NCI-H2029 (cell line): ENCODE measurements at places on chromosomes 2 and 18.

DNA sequence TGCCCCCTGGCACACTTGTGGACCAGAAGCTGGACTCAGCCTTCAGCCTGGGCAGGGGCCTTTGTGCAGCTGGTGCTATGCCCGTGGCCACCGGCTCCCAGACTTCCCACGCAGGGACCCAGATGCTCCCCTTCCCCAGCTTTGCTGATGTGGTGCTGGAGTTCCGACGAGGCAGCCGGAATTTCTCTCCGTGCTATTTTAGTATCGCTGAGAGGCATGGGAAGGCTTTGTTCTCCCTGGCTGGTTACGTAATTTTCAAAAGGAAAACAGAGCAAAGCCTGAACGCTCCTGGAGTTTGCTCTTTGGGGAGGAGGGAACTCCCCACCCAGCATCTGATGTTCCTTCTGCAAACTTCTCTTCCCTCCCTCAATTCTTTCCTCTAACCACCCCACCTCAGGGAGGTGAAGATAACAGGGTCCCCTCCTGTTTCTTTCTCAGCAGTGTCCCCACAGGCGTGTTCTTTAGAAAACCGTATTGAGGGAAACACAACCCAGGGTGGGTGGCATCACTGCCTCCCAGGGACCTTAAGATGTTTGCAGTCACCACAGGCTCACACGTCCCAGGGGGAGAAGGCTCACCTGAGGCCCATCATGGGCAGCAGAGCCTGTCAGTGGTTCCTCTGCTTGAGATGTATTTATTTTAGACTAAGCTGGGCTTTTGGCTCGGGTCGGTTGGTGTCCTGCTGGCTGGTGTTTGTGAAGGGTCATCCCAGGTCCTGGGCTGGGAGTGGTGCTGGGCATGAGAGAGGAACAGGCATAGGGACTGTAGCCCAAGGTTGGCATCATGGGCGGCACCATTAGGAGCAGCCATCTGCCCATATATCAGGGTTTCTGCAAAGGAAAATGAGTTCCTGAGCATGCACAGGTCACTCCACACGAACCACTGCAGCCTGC is 95.0 kb downstream of the MAPK4 start:
- no peak for DNase-seq

DNA sequence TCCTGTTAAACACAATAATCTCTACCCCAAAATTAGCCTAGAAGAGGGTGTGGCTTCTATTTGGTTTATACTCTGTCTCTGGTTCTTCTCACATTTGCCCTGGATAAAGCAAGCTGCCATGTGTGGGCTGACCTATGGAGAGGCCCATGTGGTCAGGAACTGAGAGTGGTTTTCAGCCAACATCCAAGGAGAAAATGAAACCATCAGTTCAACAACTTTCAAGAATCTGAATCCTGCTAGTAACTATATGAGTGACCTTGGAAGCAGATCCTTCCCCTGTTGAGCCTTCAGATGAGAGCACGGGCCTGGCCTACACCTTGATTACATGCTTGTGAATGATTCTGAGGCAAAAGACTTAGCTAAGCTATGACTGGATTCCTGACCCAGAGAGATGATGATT is 11.5 kb upstream of the TRIB2 start:
- no peak for DNase-seq

- no peak for DNase-seq
Measured at GRCh38 chr18:13397504-13398163, 179.1 kb downstream of the LDLRAD4 start.

DNA sequence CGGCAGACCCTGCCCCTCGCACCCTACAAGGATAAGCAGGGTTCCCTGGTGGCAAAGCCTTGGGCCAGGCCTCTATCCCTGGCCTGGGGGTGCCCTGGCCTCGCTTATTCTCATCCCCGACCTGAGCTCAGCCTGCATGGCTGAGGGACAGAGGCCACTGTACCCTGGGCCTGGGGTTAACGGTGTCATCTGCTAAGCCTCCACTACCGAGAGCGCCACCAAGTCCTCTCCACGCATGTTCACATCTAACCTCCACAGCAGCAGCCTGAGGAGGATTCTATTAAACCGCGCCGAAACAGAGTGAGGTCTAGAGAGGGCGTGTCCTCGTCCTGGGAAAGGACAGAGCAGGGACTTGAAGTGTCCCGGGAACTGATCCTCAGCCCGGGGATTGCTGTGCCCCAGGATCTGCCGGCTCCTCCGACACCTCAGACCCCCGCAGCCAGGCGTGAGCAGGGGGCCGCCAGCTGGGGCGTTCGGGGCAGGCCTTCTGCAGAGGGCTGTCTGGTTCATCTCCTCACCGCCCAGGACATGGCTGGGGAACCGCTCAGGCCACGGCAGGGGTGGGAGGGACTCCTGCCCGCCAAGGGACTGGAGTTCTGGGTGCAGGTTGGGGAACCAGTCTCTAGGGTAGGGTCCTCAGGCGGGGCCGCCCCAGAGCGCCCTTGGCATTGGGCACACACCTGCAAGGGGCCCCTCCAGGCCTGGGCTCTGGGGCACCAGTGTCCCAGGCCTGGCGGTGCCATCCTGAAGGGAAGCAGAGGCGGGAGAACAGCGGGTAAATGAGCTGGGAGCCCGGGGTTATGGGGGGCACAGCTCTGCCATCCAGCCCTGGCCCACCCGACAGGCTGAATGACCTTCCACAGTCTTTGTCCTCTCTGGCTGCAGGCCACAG is 68.0 kb upstream of the SMAD7 start:
- DNase-seq, result no peak

DNA sequence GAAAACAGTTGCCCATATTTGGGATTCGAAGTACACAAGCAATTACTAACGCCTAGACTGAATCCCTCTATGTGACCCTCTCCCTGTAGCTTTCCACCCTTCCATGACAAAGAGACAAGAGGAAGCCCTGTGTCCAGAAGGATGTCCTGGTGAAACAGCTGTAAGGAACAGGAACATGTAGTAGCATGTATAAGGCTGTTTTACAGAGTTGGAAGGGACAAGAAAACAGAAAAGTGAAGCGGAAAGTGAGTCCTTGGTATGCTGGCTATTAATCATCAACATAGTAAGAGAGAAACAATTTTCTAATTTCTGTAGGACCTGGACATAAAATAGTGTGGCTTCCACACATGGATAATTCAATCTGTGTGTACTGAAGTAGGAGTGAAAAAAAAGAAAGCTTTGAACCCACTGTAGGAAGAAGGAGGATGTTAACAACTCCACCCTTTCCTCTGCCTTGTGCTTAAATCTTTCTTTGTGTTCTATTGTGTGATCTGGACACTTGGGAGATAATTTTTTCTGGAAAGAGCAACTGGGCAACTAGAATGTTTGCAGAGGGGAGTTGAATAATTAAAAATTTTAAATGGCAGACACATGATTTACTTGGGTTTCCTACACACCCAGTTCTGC is 162.3 kb upstream of the ZSWIM2 start:
- DNase-seq, result no peak

- DNase-seq, result no peak
Measured at GRCh38 chr18:51068105-51068504, 38.1 kb downstream of the SMAD4 start.
